ENCODE measurements at places on chromosomes 1 and 21.

DNA sequence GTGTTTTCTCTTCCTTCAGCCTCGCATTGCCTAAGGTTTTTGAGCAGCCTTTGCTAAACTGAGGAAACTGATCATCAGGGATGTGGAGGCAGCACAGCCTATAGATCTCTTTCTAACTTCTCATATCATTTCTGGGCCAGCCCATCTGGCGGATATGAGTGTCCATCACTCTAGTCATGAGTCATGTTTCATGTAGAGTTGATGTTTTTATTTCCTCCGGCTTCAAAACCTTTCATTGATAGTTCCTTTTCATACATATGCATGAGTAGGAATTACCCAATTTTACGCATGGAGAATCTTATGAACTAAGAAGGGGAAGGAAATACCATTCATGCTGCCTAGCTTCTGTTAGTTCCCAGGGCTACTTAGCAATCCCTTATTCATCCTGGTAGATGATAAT, 66.3 kb downstream of the SPATA46 start:
- DNase-seq = no peak

DNA sequence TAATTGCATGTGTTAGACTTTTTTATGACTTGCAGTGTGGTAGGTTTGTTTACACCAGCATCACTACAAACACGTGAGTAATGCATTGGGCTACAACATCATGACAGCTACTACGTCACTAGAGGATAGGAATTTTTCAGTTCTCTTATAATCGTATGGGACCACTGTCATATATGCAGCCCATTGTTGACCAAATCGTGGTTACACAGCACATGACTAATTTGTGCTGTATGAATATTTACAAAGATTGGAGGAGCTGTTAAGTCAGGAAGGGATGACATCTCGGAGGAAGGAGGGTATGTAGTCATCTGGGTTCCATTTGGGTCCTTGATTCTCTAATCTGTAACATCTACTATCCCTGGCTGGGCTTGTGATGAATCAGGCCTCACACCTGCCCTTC, 270.9 kb downstream of the TNR start:
- DNase-seq = no peak

DNA sequence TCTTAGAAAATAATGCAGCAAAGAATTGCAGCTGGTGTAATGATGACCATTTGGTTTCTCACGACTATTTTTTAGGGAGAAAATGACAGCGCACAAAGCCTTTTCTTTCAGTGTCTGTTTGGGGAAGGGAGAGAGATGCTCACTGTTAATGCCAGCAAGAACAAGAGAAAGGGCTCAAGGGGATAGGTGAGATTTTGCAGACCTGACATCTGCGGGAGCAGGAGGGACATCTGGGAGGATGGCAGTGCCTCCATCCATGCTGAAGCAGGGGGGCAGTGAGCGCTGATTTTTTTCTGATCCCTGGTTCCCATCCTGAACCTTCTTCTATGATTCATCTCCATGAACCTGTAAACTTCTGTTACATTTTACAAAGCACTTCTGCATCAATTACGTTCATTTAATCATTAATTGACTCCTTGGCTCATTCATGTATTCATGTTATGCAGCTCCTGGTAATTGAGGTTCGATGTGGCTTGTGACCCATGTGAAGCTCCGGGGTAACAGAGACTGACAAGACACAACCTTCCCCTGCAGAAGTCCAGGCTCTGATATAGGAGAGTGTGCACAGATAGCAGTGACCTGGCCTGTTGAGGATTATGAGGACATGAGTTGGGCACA, 595.3 kb downstream of the PTPRU start:
- DNase-seq = no peak

GRCh38 chr1:234241941-234242490, 131.2 kb upstream of the COA6 start:
- no peak for DNase-seq

DNA sequence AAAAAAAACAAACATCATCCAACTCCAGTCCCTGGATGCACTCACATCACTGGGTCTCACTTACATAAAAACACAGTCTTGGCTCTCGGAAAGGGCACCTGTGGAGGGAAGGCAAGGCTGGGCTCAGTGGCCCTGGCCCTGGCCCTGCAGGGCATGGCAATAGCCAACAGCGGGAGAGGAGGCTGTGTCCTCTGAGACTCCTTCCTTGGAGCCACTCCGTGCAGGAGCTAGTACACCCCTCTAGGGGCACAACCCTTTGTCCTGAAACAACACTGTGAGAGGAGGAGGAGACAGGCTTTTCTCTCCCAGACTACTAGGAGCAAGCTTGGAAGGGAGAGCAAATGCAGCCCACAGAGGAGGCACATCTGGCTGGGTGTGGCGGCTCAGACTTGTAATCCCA, 28.0 kb downstream of the URB1 start:
- DNase-seq = no peak

GRCh38 chr1:211739671-211740411, 64.4 kb upstream of the NEK2 start:
- DNase-seq = no peak

DNA sequence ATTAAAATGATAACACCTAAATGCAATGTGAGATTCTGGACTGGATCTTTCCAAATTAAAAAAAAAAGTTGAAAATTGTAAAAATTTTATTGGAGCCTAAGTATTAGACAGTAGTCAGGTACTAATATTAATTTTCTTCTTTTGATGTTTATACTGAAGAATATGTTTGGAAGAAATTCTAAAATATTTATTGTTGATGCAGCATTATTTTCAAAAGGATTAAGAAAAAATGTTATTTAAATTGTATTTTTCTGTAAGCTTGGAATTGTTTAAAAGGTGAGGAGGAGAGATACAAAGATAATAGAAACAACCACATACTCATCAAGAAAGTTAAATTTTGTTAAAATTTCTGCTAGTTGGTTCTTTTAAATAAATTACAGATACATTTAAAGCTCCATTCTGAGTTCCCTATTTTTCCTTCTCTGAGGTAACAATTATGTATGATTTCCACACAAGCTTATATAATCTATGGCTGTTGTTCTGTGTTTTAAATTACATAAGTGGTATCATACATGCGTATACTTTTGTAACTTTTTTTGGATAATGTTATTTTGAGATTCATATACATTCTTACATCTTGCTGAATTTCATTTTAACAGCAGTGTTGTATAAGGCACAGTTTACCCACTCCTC, 180.3 kb upstream of the RGS18 start:
- no peak for DNase-seq

- no peak for DNase-seq
Measured at GRCh38 chr1:68326481-68326880, 94.2 kb upstream of the WLS start.

DNA sequence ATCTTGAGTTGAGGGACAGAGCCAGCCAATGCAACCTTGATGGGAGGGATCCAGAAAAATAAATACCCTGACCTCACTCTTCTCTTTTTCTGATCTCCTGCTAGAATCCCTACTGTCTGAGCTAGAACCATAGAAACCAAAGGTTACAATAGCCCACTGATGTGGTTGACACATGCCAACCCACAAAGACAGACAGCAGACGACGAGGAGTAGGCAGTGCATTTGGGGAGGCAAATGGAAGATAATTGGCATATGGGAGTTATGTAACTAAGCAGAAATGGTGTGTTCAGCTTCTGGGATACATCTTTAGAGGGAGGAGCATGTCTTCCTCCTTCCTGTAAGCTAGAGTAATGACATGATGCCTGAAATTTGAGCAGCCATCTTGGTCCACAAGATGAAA, 171.7 kb upstream of the FGGY start:
- DNase-seq = no peak

- peak; percentile 34 for DNase-seq
Measured at GRCh38 chr1:206736878-206737728, 33.5 kb upstream of the IL19 start.

DNA sequence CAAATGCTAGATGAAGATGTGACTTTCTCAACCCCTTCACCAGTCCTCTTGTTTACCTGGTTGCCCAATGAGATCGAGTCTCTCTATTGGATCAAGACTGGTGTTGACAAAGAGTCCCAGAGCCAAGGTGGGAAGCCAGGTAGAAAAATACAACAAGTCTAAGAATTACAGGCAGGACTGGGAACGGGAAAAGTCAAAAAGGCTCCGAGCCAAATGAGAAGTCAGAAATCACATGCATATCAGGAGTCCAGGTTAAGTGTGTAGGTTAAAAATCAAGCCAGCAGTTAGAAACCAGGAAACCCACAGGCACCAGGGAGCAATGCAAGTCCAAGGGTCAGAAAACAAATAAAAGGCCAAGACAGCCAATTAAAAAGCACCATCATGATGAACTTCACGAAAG, 27.4 kb upstream of the DUSP23 start:
- no peak for DNase-seq

- no peak for DNase-seq
Measured at GRCh38 chr1:53498555-53499131, 39.4 kb downstream of the DMRTB1 start.

GRCh38 chr1:203990118-203990517, 82.8 kb upstream of the SOX13 start:
- no peak for DNase-seq

- no peak for DNase-seq
Measured at GRCh38 chr21:43731891-43732711, 13.2 kb downstream of the PDXK start.

- no peak for DNase-seq
Measured at GRCh38 chr1:234691567-234691966, 81.6 kb upstream of the IRF2BP2 start.

- DNase-seq = no peak
Measured at GRCh38 chr1:54047384-54048305, 5.4 kb downstream of the TMEM59 start.

DNA sequence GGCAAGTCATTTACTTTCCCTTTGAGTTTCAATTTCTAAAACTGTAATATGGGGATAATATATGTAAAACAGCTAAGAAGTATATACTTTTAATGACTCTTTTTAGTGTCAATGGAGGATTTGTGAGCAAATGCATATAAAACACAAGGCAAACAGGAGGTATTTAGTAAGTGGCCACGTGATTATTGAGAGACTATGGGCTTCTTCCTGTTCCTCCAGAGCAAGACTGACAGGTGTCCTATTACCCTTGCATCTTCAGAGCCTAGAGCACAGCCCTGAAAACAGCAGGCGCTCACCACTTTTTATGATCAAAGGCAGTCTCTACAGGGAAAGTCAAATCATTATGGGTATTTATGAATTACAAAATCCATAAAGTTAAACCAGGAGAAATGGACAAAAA, 941 bp upstream of the ROR1 start:
- no peak for DNase-seq

DNA sequence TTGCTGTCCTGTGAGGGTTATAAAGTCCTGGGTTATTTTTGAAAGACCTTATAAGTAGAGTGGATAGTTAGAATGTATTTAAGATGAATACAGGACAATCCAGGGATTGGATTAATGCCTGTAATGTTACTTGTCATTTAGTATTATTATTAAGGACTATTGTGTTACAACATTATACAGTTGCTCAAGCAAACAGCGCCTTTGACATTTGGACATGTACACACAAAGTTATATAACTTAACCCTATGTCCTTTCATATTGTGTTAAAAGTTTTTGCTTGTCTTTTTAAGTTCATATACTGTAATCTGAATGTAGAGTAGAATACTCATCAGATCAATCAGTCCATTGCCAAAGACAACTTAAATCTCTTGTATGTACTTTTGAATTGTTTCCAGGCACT, 2.0 kb downstream of the PRKAA2 start:
- no peak for DNase-seq

- no peak for DNase-seq
Measured at GRCh38 chr1:192763243-192763642, 45.6 kb upstream of the RGS2 start.

- no peak for DNase-seq
Measured at GRCh38 chr21:38646213-38646837, 148.0 kb upstream of the ERG start.

GRCh38 chr1:235408503-235408960, 41.3 kb downstream of the TBCE start:
- no peak for DNase-seq

DNA sequence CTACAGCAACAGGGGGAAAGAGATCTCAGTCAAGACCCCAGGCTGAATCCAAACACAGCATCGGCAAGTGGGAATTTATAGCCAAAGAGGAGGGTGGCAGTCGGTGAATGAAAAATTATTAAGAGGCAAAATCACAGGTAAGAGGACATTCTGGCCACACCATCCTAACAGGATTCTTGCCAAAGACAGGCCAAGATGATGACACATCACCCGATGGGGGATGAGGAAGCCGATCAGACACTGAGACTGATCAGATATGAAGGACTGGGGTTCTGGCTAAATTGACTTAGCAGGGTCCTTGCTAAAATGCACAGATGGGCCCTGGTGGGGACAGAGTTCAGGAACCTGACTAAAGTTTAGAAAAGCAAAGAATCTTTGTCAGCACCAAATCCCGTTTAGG, 402.2 kb downstream of the SMYD3 start:
- DNase-seq = no peak

GRCh38 chr1:84365225-84366221, 32.8 kb upstream of the DNASE2B start:
- no peak for DNase-seq

GRCh38 chr1:152783095-152783494, 3.0 kb upstream of the LCE1E start:
- DNase-seq = no peak

GRCh38 chr1:45002650-45003645, 8.2 kb downstream of the HECTD3 start:
- DNase-seq = no peak

GRCh38 chr1:223123011-223123610, 19.9 kb downstream of the TLR5 start:
- no peak for DNase-seq

GRCh38 chr1:197619008-197619640, 156.2 kb downstream of the DENND1B start:
- no peak for DNase-seq

- no peak for DNase-seq
Measured at GRCh38 chr21:45076245-45076711, 1.9 kb downstream of the ADARB1 start.

GRCh38 chr1:17909634-17910033, 154.5 kb downstream of the ACTL8 start:
- DNase-seq = no peak

- no peak for DNase-seq
Measured at GRCh38 chr1:167924102-167924501, 10.2 kb upstream of the ADCY10 start.
